Vagina (tissue), 2 donors: ENCODE measurements at places on chromosomes 4 and X.

GRCh38 chr4:1732911-1733310 lies 11.6 kb downstream of the TACC3 start:
- DNase-seq: no peak

- no peak for DNase-seq
These were observed 332.6 kb downstream of the DTHD1 start for GRCh38 chr4:36614011-36614410.

DNA sequence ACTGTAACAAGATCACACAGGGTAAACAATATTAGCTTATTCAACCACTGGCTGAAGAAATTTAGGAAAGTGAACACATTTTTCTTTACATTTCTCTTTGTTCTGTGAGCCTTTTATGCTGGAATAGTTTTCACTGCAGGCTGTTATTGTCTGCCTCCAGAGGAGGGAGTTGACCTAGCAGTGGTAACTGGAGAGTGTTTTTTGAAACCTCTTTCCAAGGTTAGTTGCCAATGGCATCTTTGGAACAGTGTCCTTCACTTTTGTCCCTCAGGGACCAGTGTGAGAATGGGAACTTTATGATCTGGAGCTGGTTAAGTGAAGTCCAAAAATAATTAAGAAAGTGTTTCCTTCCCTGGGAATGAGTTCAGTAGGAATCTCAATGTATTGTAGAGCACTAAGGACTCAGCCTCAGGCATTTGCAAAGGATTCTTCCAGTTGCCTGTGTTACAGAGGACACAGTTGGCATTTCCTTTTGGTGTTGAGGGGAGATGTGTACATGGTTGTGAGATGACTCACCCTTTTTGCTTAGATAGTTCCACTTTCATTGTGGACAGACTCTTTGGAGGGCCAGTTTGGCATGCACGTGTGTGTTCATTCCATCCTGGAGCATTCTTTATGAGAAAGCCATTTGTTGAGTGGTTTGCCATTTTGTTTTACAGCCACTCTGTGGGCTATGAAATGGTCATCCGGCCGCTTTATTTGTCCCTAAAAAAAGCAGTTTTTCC lies 61.3 kb downstream of the AR start:
- DNase-seq: no peak

DNA sequence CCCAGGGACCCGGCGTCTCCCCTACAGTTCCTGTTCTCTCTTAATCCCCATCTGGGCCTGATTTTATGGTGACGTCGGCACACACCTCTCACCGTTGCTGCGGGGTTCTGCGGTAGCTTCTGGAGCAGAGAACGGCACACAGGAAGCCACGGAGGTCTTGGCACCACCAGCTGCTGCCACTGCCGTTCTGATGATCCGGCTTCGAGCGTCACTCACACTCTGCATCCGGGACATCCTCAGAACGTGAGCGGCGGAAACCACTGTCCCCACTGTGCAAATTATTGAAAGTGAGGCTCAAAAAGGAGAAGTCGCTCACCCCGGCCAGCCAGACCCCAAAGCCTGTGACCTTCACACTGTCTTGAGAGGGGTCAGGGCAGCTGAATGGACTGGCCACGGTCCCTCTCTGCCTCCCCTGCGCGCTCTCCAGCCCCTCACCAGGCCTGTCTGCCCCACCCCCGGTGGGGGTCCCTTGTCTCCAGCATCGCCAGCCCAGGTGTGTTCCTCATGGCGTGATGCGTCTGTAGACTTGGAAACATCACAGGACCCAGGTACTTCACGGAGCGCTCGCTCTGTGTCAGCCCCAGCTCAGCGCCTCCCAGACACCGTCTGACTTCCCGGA lies 201.1 kb downstream of the AFAP1 start:
- no peak for DNase-seq

DNA sequence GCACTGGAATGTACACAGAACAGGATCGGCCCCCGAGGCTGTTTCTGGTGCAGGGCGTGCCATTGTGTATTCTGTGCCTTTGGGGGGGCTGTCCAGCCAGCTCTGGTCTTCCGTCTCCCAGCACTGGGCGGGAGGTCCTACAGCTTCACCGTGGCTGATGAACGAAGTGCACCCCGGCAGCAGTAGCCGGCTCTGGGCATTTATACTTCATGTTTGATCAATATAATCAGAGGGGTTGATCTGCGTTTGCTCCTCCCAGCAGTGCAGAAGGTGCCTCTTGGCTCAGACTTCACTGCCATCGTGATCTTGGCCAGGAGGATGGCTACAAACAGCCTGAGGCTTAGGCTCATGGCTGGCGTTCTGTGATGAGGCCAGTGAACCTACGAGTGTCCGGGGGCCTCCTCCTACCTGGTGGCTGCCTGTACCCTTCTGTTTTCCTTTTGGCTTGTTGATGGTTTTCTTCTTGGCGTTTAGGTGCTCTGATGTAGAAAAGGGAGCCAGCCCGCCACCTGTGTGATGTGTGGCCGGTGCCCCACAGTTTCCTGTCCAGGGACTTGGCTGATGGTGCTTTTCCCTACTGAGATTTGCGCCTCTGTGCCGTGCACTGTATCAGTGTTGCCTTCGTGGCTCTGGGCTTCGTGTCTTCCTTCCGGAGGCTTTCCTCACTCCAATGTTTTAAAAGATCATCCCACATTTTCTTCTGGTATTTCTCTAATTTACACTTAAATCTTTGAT lies 31.2 kb upstream of the HGFAC start:
- no peak for DNase-seq
